Naive thymus-derived CD4-positive, alpha-beta T cell (primary cell): ENCODE measurements at places on chromosomes 7 and 10. TPM values are rescaled to one million over a fixed set of nuclear protein-coding genes. Genes with fewer than 3 reads are reported as not detected.

DNA sequence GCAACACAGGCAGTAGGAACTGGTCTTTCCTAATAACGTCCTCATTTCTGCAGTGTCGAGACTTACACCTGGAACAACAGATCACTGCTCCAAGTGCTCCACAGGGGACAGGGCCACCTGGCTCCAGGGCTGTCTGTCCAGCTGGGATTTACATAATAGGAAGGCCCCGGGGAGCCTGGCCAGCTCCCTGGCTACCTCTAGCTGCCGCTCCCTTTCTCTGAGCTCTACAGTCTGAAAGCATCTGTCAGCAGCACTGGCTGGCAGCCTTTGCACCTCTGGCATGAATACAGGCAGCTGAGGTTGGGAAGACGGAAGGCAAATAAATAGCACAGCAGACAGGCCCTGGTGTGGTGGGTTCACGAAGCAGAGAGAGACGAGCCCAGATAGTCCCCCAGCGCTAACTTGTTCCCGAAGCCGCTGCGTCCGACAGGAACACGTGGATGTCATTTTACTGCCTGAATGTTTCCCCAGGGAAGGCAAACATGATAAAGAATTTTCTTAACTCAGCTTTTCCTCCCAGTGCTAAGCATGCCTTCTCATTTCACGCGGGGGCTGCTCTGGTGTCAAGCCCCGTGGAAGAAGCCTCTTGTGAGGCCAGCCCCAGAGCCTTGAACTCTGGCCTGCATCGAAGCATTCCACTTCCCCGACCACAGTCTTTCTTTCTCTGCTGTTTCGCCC lies 105.4 kb downstream of the ITIH5 start:
- DNase-seq = no peak

DNA sequence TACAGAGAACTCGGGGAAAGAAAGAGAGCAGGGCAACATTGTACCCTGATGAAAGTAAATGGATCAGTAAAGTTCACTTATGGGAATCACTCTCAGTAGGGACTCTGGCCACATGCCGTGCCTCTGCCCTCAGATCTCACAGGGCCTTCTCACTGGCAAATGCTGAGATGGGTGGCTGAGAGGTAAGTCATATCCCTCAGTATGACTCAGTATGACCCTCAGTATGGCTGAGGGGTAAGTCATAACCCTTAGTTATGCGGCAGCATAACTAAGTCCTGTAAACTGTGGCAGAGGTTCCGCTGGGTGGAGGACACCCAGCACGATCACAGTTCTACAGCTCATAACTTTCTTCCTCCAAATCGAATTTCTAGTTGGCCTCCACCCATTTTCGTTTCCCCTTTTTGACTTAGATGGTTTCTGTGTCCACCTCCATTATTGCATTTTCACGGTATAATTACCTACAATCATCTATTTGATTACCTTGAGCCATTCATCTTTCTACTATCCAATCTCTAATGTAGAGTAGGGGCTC lies 26.5 kb upstream of the WNT16 start:
- no peak for DNase-seq

- DNase-seq = no peak
Observed at GRCh38 chr10:97399843-97400545, 1.1 kb downstream of the RRP12 start.

DNA sequence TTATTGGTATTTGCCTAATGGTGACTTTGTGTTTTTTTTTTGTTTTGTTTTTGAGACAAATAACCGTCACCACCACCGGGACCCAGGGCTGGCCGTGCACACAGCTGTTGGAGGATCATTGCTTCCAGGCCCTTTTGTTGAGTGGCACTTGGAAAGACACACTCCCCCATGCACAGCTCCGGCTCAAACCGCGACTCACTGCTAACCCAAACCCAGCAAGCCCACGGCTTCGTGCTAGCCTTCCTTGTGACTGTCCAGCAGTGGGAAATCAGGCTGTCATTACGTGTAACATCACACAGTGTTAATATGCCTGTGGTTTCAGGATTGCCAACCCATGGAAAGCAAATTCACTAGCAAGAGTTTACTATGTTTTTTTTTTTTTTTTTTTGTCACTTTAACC lies 17.4 kb downstream of the BNIP3 start:
- no peak for DNase-seq

DNA sequence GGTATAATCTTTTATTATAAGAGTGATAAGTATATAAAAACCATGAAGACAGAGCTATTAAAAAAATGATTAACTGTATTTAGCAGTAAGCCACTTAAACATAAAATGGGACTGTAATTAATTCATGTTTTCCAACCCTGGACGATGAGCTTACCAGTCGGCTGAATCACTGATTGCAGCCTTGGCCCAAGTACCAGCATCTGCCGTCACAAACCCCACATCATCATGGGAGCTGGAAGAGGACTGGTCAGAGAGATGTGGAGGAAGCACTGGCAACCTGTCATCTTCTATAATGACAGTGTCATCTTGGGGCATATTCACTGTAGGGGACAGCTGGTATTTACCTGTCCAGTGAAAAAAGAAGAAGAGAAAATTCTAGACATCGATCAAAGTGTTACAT lies 473.6 kb downstream of the PARD3 start:
- DNase-seq = no peak

DNA sequence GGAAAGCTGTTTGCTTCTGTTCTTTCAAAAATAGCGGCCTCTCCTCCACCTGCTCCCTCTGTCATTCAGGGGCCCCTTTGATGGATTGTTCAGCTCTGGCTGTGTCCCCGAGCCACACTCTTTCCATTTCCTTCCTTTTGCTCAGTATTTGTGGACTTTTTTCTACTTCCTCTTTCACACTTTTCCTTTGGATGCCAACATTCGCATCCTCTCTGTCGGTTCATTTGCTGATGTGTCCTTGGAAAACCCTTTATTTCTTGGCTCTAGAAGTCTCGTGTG lies 11.7 kb upstream of the PWWP2B start:
- no peak for DNase-seq

- no peak for DNase-seq
Observed at GRCh38 chr10:70982443-70982842, 94.1 kb upstream of the PCBD1 start.

GRCh38 chr10:42930516-42931192 lies 146.2 kb upstream of the RET start:
- DNase-seq = no peak

DNA sequence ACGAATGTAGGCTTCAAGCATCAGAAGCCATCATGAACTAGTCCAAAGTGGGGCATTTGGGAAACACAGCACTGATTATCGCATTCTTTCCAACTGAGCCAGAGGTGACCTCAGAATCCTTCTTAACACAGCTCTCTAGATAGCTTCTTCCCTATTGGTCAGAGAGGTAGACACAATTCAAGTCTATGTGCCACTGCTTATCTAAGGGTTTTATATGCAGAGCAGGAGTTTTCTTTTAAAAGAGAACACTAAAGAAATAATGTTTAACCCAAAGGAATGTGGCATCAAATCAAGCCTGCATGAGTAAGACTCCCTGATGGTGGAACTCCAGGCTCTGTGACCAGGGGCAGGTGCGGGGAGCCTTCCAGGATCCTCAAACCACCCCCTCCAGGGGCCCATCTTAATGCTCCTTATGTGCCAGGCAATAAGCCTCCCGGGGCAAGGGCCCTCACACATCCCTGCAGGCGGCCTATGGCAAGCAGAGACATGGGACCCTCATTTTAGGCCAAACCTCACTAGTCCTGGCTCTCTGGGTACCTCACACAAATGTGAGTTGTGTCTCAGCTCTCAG lies 13.8 kb downstream of the HSPA12A start:
- DNase-seq = no peak

DNA sequence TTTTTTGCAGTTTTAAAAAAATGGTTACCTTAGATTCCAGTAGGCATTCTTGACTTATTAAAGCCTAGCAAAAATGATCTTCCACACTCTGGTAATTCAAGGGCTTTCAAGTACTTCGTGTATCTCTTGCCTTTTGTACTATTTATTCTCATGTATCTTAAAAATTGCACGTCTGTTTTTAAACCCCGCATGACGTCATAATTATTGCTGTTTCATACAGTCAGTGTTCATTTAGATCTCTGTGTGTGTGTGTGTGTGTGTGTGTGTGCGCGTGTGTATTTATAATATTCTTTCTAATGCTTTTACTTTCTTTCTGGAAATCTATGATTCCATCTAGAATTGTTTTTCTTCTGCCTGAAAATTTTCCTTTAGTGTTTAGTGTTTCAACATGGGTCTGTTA lies 234.2 kb downstream of the CCSER2 start:
- DNase-seq = no peak

DNA sequence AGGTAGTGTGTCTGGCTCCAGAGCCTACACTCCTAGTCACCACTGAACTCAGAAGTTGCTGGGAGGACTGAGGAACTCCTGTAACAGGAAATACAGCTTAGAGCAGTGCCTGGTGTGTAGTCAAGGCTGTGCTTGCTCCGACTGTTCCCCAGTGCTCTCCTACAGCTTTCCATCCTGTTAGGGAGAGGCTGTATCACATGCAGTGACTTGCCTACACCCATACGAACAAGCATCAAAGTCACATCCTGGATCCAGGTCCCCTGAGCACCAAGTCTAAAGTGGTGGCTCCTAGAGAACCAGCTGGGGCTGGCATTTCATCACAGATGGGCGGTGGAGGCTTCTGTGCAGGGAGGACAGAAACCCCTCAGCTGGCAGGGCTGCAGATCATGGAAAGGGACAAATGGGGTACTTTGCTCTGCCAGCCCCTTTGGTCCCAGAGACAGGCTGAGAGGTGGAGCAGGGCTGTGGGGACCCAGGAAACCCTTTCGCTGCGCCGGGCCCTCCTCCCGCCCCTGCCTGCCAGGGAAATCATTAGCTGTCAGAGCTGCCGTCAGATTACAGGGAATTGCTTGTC lies 7.7 kb downstream of the ASB10 start:
- DNase-seq = no peak

ANXA8 gene
- polyA plus RNA-seq = not detected

BCL7B gene
- polyA plus RNA-seq = 80.5 TPM

CCDC7 gene
- 33.8 TPM for polyA plus RNA-seq

TSPAN12 gene
- polyA plus RNA-seq = not detected

LMTK2 gene
- 5.5 TPM for polyA plus RNA-seq

SLC26A5 gene
- polyA plus RNA-seq = not detected
